ENCODE measurements at places on chromosomes 7 and 10. TPM values are rescaled to one million over a fixed set of nuclear protein-coding genes. Genes with fewer than 3 reads are reported as not detected.

ELAPOR2 gene
- total RNA-seq = 0.22 TPM

RASSF4 gene
- total RNA-seq = 4.7 TPM

CRHR2 gene
- 0.06 TPM for total RNA-seq

RSU1 gene
- total RNA-seq = 84.9 TPM

NKX2-3 gene
- not detected for total RNA-seq

ATRNL1 gene
- total RNA-seq = 0.23 TPM
